T-helper 9 cell (primary cell): ENCODE measurements at places on chromosomes 6 and 20.

DNA sequence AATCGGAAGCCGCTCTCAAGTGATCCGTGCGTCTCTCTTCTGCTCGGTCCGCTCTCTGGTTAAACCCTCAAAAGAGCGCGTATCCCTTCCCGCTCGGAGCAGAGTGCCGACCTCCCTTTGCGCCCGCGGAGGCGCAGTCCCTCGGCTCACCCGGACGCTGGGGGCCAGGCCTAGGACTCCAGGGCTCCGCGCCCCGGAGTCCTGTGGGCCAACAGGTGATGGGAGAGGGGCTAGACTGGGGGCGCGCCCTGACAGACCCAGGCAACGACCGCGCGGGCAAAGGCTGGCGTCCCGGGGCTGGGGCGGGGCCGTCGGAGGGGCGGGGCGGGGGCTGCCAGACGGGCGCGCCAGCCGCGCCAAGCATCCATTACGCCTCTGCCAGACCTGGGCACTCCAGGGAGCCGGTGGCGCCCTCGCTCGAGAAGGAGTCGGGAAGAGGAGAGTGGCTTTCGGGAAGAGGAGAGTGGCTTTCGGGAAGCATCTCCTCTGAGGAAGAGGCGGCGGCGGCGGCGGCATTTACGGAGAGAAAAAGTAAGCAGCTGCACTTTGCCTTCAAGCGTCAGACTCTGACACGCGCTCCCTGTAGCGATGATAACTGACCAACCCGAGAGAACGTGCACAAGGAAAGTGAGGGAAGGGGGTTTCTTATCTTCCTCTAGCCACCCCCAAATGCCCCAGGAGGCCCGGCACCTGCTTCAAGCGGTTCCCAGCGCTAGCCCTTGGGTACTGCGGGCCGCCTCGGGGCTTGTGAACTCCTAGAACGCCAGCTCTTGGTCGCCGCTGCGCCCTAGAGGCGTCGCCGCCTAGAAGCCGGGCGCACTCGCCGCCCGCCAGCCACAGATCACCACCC lies 2.6 kb downstream of the EPHA7 start:
- no peak for DNase-seq

- DNase-seq: no peak
Observed at GRCh38 chr20:60306551-60306950, 348.3 kb downstream of the CDH26 start.

GRCh38 chr6:48388044-48388443 lies 277.0 kb upstream of the PTCHD4 start:
- no peak for DNase-seq

- no peak for DNase-seq
Observed at GRCh38 chr6:40312213-40313015, 274.8 kb downstream of the LRFN2 start.

- DNase-seq: no peak
Observed at GRCh38 chr6:69835414-69836179, 30.8 kb upstream of the COL19A1 start.

- no peak for DNase-seq
Observed at GRCh38 chr20:20894280-20894679, 181.8 kb upstream of the RALGAPA2 start.

GRCh38 chr6:35474942-35475570 lies 6.9 kb downstream of the RPL10A start:
- DNase-seq: no peak

DNA sequence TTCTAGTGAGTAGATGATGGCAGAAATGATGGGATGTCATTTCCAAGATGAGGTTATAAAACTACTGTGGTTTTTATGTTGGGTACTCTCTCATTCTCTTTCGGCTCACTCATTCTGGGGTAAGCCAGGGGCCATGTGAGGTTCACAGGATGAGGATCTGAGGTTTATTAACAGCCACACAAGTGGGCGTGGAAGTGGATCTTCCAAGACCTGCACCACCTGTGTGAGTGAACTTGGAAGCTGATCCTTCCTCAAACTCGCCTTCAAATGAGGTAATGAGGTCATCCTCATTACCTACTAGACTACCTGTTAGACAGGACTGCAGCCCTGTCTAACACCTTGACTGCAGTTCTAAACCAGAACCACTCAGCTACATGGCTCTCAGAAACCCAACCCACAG lies 45.1 kb upstream of the TAGAP start:
- DNase-seq: no peak

- no peak for DNase-seq
Observed at GRCh38 chr20:23868321-23868720, 11.2 kb downstream of the CST5 start.

- DNase-seq: no peak
Observed at GRCh38 chr6:150079604-150080003, 10.7 kb upstream of the ULBP3 start.

GRCh38 chr6:3220366-3220765 lies 7.1 kb downstream of the TUBB2B start:
- DNase-seq: no peak

- DNase-seq: no peak
Observed at GRCh38 chr6:36358226-36358915, 21.7 kb upstream of the BNIP5 start.

DNA sequence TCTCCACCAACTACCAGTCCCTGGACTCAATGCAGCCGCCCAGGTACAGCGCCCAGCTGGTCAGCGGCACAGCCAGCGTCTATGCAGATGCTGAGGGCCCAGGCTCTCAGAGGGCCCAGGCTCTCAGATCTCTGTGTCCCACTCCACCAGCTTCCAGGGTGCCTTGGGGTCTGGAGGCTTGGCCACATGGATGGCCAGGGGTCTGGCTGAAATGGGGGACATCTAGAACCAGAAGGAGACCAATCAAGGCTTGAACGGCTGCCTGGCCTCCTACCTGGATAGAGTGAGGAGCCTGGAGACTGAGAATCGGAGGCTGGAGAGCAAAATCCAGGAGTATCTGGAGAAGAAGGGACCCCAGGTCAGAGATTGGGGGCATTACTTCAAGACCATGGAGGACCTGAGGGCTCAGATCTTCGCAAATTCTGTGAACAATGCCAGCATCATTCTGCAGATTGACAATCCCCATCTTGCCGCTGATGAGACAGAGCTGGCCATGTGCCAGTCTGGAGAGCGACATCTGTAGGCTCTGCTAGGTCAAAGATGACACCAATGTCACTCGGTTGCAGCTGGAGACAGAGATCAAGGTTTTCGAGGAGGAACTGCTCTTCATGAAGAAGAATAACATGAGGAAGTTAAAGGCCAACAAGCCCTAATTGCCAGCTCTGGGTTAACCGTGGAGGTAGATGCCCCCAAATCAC lies 44.1 kb upstream of the GRM4 start:
- DNase-seq: peak; percentile 15

- DNase-seq: no peak
Observed at GRCh38 chr6:99192561-99192960, 156.9 kb downstream of the FAXC start.

DNA sequence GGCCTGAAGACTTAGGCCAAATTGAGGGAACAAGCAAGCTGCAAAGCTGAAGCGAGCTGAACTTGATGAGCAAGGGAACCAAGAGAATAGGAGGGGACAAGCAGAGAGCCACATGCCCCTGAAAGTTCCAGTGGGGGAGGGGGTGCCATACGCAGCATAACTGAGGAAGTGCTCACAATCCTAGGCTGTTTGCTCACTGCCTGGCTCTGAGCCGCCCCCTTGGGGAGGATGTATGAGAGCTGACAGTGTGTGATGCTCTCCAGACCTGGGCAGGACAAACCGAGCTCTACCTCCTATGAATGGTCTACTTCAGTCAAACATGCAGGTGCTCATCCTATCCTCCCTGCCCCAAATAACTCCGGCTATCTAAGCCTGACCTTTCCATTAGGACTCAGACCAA lies 52.1 kb downstream of the FAXC start:
- no peak for DNase-seq

GRCh38 chr6:146965110-146965689 lies 239.0 kb upstream of the STXBP5 start:
- no peak for DNase-seq

GRCh38 chr6:129206821-129207220 lies 323.9 kb downstream of the LAMA2 start:
- DNase-seq: no peak

GRCh38 chr6:6865611-6866010 lies 242.2 kb upstream of the RREB1 start:
- no peak for DNase-seq

DNA sequence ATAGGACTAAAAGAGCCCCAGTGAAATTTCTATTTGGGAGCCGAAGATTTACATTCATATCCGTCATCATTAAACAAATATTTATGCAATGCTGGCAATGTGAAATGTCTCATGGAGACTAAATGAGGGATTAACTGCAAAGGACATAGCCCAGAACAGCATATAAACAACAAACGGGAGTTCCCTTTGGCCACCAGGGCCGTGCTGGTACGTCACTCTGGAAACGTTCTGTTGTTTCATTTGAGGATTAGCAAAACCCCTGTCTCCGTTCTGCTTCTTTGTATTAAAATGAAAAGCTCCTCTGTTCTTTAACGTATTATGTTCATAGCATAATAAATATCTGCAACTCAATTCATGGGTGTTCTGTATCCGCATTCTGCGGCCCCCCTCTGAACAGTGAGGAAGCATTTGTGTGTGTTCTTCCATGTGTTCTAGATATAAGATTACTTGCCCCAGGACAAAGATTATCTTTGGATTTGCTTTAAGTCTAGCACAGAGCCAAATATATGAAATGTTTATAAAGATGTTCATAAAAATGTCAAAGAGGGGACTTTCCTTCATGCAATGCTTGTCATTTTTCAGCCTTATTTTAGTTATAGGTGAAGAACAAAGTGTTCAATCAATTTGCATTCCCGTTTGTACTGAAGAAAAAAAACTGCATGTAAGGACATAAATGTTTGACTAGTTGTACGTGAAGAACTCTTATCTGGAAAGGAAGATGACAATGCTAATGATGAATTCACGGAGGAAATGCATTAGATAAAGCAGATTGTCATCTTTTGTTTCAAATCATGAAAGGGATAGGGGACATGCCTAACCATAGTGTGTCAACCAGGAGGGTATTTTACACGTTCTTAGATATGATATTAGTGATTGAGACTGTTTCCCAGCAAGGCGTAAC lies 90.0 kb upstream of the TNFAIP3 start:
- DNase-seq: no peak

DNA sequence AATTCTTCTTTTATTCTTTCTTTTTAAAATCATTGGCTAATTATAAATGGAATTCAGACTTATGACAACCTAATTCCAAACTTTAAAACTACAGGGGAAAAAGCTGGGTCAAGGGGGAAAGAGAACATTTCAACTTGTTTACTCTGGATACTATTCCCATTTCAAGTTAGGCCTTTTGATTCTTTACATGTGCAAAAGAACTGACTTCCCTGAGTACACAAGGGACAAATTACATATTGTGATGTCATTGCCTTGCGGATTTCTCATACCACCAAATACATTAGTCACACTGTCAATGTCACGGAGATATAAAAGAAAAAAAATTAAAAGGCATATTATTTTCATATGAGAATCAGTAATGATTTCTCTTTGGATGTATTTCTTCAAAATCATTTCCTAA lies 96.5 kb upstream of the TBX18 start:
- no peak for DNase-seq
